ENCODE measurements at places on chromosomes 16 and 17. TPM values are rescaled to one million over a fixed set of nuclear protein-coding genes. Genes with fewer than 3 reads are reported as not detected.

The PRAC2 gene
- not detected for total RNA-seq

The TBC1D3C gene
- total RNA-seq = not detected

The LGALS9 gene
- total RNA-seq = 20.1 TPM

DNA sequence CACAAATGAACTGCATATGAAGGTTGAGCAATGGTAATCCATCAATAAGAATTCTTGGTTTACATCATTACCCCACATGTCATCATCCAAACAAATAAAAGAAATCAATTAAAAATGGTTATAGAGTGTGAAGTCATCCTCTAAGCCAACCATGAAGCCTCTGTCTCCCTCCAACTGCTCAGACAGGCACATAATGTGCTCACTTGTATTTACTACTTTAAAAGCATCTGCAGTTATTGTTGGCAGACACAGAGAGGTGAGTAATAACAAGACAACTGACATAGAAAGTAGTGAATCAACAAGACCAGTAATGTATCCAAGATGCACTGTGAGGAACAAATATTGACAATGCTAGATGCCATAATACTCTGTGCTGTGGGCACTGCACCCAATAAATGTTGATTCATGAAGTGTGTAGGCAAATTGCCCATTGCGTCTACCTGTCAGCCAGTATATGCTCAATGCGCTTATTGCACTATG, 20.0 kb downstream of the ADAMTS18 start:
- no peak for DNase-seq
